Activated CD4-positive, alpha-beta T cell treated with anti-CD3 and anti-CD28 coated beads, Interleukin-2, amount 50 U/mL, for 48 hours (primary cell): ENCODE measurements at places on chromosomes 1 and 21.

DNA sequence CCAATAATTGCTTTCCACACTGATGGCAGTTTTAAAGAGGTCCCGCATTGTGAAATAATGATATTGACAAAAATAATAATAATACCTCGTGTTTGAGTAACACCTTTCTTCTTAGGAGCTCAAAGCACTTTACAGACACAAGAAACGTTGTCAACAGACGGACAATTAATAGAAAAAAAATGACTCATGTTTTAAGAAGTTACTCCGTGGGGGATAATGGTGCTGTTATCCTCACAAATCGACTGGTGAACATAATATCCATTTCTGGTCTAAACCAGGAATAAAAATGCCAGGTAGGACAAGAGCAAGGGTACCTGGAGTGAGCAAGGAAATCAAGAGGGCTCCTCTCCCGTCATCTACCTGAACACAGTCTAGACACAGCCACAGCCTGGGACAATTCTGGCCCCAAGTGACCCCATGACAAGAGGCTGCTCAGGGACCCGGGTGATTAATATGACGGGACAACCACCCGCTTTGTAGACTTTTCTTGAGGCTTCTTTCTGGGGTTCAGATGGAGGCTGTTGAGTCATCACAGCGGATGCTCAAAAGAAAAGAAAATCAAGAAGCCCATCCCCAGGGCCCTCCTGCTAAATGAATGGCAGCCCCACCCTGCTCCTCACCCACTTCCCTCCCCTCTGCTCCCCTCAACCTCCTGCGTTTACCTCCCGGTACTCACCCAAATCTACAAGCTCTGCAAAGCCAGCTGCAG lies 146.2 kb upstream of the IRF2BP2 start:
- DNase-seq, result no peak

DNA sequence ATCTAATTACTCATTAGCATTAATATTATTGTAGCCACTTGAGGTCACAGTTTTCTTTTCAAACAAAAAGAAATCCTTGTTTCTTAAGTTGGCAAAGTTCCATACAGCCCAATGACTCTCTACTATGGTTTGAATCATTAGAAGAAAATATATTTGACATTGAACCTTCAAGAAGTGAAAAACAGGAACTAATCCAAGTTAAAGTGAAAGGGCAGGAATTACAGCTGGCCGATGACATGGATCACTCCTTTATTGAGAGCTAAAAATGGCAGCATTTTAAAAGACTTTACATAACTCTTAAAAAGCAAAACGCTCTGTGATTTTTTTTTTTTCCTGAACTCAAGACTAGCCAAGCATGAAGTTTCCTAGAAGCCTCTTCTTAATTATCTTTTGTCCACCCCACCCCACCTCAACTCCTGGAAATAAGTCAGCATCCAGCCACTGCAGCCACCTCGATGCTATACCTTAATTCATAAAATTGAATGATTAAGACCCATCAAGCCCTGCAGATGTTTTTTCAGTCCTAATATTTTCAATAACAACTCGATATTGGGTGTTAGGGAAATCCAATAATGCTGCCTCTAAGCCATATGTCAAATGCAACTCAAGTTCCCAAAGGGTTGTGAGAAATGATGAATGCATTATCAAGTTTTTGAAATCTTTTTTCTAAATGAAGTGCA lies 323.1 kb downstream of the HHIPL2 start:
- no peak for DNase-seq

DNA sequence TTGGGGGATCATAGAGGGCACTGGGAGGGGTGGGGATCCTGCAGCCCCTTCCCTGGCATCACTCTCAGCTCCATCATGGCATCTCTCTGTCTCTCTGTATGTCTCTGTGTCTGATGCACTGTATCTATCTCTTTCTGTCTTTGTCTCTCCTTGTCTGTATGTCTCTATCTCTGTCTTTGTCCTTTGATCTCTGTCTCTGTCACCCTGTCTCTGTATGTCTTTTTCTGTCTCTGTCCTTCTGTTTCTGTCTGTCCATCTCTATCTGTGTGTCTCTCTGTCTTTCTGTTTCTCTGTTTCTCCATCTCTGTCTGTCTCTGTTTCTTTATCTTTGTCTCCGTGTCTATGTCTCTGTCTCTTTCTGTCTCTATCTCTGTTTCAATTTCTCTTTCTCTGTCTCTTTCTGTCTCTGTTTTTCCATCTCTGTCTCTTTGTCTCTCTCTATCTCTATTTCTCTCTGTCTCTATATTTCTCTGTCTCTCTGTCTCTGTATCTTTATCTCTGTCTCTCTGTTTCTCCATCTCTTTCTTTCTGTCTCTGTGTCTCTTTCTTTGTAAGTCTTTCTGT lies 56.4 kb downstream of the TRIM11 start:
- DNase-seq, result no peak

GRCh38 chr1:109788695-109789521 lies 25.2 kb upstream of the EPS8L3 start:
- DNase-seq, result no peak

DNA sequence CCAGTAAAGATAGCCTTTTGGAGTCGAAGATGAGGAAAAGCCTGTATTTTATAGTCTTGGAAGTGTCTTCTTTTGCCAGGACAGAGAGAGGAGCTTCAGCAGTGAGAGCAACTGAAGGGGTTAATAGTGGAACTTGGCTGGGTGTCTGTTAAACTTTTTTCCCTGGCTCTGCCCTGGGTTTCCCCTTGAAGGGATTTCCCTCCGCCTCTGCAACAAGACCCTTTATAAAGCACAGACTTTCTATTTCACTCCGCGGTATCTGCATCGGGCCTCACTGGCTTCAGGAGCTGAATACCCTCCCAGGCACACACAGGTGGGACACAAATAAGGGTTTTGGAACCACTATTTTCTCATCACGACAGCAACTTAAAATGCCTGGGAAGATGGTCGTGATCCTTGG lies at the start of gene VCAM1:
VCAM1 (plus strand) TSS at position 253 of the 400 bp plus-strand sequence; CDS start at position 372, 119 bp downstream.
- DNase-seq, result no peak

GRCh38 chr1:225453797-225454648 lies 26.2 kb upstream of the LBR start:
- no peak for DNase-seq

GRCh38 chr21:43886565-43886964 lies 21.5 kb downstream of the AGPAT3 start:
- DNase-seq, result no peak

DNA sequence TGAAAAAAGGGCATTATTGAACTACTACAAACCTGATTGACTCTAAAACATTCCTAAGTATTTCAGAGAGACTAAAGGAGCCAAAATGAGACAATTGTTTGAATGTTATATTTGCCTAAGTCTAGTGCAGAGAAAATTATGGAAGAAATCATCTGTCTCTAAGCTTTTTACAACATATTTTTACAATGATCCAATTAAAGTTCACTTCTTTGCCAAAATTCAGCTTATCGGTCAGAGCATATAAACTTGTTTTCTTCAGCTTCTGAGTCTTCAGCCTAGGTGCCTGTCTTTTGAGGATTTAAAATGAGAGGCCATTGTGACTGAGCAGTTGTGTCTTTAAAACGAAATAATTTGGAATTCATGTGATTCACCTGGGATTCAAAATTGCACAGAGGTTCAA lies 181.2 kb upstream of the SGIP1 start:
- DNase-seq, result no peak

- DNase-seq, result no peak
These were observed 85.5 kb upstream of the ERRFI1 start for GRCh38 chr1:8111560-8111959.

DNA sequence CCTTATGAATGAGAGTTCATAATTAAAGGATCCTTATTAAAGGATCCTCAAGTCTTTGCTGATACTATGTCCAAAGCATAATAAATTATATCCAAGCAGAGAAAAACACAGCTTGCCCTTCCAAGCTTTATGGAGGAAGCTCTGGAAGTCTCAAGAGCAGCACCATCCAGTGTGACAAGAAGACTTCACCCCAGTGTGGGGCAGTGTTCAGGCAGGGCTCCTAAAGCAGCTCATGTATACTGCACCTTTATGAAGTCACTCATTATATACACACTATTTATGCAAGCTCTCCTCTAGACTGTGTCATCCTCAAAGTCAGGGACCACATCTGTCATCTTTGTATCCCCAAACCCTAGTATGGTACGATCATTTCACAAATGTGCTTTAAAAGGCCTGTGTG lies 11.9 kb upstream of the CCN1 start:
- DNase-seq, result no peak

GRCh38 chr1:168970926-168971659 lies 135.4 kb upstream of the ATP1B1 start:
- DNase-seq, result no peak

- DNase-seq, result no peak
These were observed 101.4 kb downstream of the PIK3R3 start for GRCh38 chr1:46030876-46031660.

- no peak for DNase-seq
These were observed 18.9 kb downstream of the ADGRL2 start for GRCh38 chr1:81819613-81820012.

- DNase-seq, result no peak
These were observed 58.4 kb downstream of the VPS26C start for GRCh38 chr21:37208741-37209225.

- DNase-seq, result no peak
These were observed 42.9 kb downstream of the BATF3 start for GRCh38 chr1:212656730-212657129.

- DNase-seq, result no peak
These were observed 31.3 kb downstream of the CACNA1E start for GRCh38 chr1:181514298-181515290.

DNA sequence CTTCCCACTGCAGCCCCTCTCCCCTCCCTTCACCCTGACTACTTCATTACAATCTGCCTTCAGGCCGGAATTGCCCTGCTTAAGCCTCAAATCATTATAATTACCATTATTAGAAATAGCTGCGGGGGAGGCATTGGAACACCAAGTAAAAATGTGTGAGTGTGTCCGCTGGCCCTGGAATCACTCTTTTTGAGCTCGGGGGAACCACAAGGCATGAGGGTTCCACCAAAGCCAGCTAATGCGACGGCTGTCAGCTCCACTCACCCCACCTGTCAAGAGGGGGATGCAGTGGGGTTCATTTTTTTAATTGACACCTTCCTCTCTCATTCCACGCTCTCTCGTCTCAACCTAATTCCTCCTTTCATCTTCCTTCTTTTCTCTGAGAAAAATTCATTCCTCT lies 177.2 kb downstream of the PBX1 start:
- DNase-seq, result no peak

- no peak for DNase-seq
These were observed 200.2 kb downstream of the MRPL39 start for GRCh38 chr21:25406887-25407579.

DNA sequence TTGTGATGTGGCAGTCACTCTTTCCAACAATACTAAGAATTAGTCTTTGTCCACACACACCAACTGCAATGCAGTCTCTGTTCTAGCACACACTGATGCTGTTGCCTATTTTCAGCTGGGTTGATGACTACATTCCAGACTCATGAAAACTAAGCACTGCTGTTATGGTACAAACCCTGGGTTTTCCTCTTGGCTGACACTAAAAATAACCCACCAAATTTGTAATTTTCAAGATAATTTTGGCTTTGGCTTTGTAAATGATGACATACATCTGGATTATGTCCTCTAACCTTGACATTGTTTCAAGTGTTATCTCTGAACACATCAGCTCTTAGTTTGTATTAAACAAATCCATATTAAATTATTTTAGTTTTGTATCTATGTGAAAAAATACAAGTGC lies 444.8 kb downstream of the PTPRC start:
- DNase-seq, result no peak

- DNase-seq, result no peak
These were observed 52.5 kb downstream of the MAN1C1 start for GRCh38 chr1:25668931-25669573.

- DNase-seq, result no peak
These were observed at the start of gene S100B for GRCh38 chr21:46604975-46605766. TSS of gene S100B (minus strand) at chr21:46605082. CDS start at chr21:46602415, 2,667 bp downstream.

- DNase-seq, result no peak
These were observed 222.5 kb upstream of the CACYBP start for GRCh38 chr1:174777262-174777661.

GRCh38 chr21:44758781-44759627 lies 42.6 kb downstream of the UBE2G2 start:
- no peak for DNase-seq
